ENCODE measurements at places on chromosomes 12 and 14.

DNA sequence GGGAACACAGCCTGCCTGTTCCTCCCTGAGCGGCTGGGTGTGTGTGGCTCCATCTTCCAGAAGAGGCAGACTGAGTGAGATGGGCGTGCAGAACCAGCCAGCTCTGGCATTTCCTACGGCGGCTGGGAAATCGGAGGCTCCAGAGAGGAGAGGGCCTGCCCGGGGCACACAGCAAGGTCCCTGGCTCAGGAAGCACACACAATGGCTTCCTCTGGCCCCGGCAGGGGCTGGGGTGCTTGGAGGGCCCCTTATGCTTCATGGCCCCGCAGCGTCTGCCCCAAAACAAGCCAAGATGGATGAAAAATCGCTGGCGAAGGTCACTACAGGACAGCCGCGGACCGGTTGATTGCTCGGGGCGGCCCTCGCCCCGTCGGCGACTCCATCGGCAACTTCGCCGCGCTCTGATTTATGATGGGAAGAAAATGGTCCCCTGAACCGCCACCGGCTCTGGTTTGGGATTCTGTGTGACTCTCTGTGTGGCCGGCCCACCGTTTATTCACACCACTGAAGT, 191.5 kb upstream of the C14orf180 start:
- DNase-seq, result no peak

DNA sequence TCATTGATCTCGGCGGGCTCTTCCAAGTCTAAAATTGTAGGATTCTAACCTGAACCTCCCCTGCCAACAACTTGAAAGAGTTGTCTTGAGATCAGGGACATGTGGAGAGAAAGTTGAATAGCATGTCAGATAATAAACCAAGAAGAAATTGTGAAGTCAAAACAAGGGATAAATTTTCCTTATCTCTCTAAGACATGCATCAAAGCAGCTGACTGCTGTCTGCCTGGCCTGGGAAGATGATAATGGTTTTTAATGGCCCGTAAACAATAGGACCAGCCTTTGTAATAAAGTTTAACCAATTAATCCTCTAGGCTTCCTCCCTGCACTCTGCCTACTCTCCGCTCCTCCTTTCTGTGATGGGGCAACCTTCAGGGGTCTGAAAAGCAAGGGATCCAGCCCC, 67.9 kb downstream of the DPF3 start:
- no peak for DNase-seq

DNA sequence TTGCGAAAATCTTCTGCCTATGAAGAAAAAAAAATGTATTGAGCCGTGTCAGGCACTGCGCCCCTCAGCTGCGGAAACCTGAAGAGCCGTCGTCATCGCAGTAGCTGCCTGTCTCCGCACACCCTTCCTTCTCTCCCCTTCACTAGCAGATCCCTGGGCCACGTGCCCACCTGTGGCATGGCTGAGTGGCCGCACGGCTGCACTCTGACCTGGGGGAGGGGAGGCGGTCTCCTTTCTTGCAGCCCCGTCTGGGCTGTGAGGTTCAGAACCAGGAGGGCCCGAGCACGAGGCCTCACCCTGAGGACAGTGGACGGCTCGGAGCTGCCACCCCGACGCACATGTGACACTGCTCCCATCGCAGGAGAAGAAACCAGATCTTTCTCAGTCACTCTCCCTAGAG, 24.9 kb downstream of the PGAM5 start:
- DNase-seq, result no peak

- DNase-seq, result no peak
These were observed 301.5 kb downstream of the NELL2 start for GRCh38 chr12:44574586-44574985.

DNA sequence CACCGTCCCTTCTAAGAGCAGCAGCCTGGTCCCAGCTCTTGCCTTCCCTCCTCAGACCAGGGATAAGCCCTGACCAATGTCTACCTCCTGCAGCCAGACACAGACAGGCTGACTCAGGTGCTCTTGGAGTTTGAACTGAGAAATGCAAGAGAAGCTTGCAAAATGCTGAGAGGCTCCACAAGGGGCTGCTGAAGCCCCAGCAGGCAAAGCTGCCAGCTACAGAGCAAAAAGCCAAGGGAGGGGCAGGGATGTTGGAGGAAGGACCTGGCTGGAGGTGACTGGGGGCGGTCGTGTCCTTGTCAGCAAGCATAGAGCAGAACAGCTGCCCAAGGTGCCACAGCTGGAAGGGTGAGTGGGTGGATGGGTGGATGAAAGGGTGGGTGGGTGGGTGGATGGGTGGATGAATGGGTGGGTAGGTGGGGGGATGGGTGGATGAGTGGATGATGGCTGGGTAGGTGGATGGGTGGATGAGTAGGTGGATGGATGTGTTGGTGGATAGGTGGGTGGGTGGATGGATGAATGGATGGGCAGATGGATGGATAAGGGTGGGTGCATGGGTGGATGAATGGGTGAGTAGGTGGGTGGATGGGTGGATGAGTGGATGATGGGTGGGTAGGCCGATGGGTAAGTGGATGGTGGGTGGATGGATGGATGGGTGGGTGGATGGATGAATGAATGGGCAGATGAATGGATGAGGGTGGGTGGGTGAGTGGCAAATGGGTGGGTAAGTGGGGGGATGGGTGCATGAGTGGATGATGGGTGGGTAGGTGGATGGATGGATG, 4.0 kb upstream of the INF2 start:
- no peak for DNase-seq

GRCh38 chr14:105466531-105467248, 7.9 kb upstream of the CRIP2 start:
- peak; percentile 56 for DNase-seq

DNA sequence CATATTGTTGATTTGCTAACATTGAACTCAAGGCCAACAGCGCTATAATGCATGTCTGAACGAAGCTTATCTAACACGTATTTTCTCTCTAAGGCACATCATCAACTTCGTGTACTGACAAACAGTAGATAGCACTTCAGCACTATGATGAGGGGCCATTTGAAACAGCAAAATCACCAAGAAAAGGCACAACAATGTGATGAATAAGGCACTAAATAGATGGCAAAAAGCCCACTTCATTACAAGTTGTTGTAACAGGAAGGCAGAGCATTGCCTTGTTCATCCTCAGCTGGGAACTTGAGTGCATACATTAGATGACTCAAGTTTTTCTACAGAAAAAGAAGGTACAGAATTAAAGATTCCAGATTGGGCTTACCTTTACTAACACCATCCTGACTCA, 75.2 kb downstream of the LIN7A start:
- DNase-seq, result no peak

- no peak for DNase-seq
These were observed 59.3 kb upstream of the PRMT8 start for GRCh38 chr12:3431686-3432085.

DNA sequence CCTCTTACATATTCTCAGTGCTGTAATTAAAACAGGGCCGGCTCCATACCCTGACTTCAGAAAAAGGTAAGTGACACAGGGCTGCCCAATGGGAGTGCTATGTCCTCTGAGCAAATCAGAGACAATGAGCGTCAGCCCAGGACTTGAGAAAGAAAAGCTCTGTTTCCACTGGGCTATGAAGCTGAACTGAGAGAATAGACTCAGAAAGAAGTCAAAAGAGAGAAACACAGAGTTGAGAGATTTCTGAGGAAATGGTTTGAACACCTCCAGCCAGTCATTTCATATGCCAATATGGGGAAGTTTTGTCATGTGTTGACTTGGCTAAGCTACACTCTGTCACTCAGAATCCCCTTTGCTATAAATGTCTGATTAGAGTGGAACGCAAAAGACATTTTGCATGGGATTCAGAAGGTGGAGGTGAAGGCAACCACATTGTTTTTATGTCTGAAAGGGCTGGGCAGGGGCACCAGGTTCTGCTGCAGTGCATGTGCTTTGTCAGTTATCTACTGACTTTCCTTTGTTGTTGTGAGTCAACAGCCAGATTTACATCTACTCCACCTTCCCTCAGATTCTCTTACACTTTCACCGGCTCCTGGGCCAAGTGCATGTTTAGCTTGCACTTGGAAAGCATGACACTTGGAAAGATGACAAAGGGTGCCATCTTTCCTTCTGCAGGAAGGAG, 313.3 kb downstream of the DUSP6 start:
- DNase-seq, result no peak

DNA sequence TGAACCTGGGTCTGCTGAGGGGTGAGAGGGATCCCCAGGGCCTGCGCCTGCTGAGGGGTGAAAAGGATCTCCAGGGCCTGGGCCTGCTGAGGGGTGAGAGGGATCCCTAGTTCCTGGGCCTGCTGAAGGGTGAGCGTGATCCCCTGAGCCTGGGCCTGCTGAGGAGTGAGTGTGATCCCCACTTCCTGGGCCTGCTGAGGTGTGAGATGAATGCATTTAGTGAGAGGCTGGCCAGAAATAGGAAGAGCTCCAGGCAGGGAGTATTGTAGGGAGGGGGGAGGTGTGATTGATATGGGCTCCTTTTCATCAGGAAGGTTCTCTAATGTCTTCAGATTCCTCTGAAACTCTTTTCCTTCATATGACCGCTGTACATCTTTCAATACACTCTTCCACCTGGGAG, 43.0 kb downstream of the FAM186A start:
- no peak for DNase-seq

DNA sequence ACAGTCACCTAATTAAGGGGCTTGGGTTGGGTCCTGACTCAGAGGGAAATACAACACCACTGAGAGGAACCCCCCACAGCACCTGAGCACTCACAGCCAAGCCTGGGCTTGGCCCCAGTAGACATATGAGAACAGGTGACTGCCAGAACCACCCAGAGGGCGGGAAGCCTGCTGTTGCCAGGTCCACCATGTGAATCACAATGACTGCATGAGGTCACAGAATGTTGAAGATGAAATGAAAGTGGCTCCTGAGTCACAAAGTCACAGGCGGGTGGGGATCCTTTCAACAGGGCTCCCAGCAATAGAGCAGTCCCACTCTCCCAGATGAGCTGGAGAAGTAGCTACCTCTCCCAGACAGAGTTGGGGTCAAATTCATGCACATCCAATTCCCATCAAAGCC, at the start of gene LRRC74A:
Gene LRRC74A, plus strand, starts transcription at position 287 of the 400 bp plus-strand sequence. CDS start 290 bp downstream, outside the sequence.
- no peak for DNase-seq

GRCh38 chr12:109126784-109127183, 10.4 kb downstream of the ACACB start:
- no peak for DNase-seq

GRCh38 chr12:132478433-132478803, 11.5 kb upstream of the FBRSL1 start:
- no peak for DNase-seq

DNA sequence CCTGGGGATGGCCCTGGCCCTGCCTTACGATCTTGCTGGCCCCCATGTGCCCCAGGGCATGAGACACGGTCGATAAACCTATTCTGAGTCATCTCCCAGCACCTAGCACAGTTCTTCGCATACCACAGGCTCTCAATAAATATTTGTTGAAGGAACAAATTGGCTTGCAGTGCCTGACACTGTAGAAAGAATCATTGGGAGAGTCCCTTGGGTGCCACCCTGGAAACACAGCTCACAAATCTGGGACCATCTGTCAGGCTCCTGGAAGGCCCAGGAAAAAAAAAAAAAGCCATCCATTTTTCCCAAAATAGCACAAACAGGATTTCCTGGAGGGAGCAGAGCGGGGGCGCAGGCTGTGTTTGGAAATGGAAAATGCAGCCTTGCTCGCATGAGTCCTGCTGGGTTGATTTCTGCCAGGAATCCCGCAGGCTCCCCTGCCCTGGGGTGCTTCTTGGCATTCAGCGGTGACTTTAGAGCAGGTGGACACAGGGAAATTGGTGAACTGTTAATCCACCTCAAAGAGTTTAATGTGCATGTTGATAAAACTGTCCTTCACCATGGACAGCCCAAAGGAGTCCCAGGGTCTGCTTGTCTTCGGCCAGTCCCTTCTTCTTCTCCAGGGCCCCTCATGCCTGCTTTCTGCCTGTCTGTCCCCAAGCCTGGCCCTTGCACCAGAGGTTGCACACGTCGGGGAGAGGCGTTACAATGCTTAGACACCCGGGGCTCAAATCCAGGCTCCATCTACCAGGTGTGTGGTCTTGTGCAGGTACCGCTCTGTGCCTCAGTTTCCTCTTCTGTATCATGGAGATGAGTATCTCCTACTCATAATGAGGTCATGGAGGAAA, 106.1 kb upstream of the RFLNA start:
- DNase-seq, result peak; percentile 19

DNA sequence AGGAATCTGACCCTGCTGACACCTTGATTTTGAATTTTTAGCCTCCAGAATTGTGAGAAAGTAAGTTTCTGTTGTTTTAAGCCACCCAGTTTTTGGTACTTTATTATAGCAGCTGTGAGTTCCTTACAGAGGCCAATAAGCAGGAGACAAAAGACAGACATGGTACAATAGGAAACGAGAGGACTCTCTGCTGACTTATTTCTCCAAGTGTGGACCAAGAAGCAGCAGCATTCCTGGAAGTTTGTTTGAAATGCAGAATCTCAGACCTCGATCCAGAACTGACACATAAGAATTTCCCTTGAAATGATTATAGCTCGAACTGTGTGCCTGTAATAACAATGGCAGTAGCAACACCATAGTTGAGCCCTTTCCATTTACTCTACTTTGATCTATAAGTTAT, 31.9 kb upstream of the LUM start:
- no peak for DNase-seq

- DNase-seq, result no peak
These were observed 57.9 kb downstream of the ASCL4 start for GRCh38 chr12:107832441-107832840.

DNA sequence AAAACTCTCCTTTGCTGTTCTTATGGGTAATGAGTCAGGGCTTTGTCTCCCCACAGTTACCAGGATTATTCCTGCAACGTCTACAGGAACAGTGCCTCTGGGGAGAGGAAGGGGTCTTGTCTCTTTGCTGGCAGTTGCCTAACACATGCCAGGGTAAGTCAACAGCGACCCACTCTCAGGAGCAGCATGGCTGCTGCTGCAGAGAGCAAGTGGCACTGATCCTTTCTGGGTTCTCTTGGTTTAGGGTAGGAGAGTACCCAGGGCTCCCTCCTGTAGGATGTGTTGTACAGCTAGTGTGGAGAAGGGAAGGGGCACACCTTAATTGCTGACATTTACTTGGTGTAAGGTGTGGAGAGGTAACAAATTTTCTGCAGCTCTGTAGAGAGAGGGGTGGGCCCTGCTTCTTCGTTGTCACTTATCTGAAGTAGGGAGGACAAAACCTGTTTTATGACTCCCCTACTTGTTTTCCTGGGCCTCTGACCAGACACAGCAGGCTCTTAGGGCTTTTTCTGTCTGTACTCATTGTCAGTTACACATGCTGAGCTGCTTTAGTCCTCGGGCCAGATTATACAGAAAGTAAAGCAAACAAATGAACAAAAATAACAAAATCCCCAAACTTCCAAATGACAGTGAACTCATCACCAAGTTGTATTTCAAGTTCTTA, 168.2 kb downstream of the ACSS3 start:
- no peak for DNase-seq
